Small intestine (tissue), 16 donors: ENCODE measurements at places on chromosomes 5 and 9. TPM values are rescaled to one million over a fixed set of nuclear protein-coding genes. Genes with fewer than 3 reads are reported as not detected.

- DNase-seq = no peak
Measured at GRCh38 chr5:149936700-149937091, 7.9 kb downstream of the PDE6A start.

DNA sequence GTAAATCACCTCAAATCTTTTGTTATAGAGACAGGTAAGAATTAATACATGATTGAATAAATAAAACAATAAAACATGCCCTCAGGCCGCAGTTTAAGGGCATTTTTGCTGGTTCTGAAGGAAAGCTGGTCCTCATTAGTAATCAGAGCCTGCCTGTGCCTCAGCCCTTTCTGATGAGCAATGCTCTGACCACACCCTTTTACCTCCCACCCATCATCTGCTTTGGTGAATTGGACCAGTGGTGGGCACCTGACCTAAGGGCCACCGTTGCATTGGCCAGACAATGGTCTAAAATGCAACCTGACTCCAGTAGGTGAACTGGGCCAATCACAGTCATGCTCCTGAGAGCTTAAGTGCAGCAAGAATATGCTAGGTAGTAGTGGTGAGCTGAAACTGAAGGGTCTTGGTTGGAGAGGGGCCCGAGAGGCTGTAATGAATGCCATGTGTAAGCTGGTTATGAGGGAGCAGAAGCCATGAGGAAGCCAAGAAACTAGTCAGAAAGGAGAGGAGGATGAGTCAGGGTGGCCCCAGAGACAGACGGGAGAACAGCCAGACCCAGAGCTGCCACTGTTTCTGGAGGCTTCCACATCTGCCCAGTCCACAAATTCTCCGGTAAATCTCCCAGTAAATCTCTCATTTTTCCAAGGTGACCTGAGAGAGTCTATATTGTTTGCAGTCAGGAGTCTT lies 45.5 kb upstream of the ZSWIM6 start:
- DNase-seq = no peak

DNA sequence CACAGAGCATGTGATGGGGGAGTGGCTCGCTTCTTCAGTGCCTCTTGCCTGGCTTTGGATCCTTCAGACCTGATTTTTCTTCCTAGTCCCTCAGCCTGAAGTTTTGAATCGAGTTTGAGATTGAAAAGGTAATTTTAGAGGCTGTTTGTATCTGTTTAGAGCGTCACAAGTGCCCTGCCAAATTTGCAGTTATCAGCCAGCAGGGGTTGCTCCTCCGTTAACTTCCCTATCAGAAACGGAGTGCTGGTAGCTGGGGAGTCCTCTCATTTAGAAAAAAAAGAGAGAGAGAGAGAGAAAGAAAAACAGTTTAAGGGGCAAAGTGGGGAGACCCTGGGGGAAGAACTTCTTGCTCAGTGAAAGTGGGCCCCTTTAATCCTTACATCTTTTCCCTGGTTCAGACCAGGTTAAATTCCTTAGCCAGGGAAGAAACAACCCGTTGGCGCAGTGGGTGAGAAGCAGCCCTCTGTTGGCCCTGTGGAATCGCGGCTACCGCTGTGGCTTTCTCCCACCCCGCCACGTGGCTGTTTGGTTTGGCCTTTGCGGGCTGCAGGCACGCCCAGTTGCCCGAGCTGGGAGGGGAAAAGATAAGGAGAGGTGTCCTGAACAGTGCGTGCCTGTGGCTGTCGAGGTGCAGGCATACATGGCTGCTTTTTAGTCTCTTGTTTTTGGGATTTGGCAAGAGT lies 576.7 kb upstream of the ACO1 start:
- no peak for DNase-seq

DNA sequence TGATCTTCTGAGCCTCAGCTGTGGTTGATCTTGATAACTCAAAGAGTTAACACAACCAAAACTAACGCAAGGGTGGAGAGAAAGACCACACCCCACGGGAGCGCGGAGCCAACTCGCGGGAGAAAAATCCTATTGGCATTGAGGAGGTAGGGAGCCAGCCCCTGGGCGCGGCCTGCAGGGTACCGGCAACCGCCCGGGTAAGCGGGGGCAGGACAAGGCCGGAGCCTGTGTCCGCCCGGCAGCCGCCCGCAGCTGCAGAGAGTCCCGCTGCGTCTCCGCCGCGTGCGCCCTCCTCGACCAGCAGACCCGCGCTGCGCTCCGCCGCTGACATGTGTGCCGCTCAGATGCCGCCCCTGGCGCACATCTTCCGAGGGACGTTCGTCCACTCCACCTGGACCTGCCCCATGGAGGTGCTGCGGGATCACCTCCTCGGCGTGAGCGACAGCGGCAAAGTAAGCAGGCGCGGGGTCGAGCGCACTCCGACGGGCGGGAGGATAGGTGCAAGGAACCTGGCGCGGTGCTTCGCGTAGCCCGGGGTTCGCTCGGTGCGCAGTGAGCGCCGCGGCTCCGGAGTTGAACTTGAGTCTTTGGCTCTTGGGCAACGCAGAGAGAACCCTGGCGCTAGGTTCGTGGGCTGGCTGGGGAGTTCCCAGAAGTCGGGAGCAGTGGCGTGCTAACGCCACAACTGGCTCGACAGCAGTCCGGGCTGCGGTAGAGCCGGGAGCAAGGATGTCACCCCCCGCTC lies at the start of gene GDA:
Gene GDA, plus strand, starts transcription at position 210 of the 745 bp plus-strand sequence. Its CDS starts 120 bp downstream, at position 330.
- DNase-seq = peak; percentile 87

DNA sequence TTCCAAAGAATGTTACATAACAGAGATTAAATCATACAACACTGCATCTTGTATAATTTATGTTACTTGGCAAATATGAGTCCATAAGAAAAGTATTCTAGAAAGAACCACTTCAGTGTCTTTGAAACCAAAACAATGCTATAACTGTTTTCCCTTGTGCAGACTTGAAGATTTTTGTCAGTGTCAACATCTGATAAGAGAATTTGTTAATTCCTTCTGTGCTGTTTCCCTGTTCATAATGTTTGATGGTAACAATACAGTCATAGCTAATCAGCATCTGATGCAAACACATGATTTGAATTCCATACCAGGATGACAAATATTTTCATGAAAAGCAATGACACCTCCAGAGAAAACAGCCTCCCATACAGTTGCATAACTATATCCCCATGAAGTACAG lies 306.8 kb downstream of the SEMA5A start:
- DNase-seq = no peak

- DNase-seq = no peak
Measured at GRCh38 chr5:74185599-74185998, 454.9 kb downstream of the ENC1 start.

- no peak for DNase-seq
Measured at GRCh38 chr9:93397661-93398373, 53.7 kb upstream of the FAM120A start.

GRCh38 chr9:70411930-70412831 lies 2.3 kb downstream of the KLF9 start:
- DNase-seq = peak; percentile 93

- DNase-seq = no peak
Measured at GRCh38 chr9:105359892-105360291, 87.9 kb upstream of the FSD1L start.

DNA sequence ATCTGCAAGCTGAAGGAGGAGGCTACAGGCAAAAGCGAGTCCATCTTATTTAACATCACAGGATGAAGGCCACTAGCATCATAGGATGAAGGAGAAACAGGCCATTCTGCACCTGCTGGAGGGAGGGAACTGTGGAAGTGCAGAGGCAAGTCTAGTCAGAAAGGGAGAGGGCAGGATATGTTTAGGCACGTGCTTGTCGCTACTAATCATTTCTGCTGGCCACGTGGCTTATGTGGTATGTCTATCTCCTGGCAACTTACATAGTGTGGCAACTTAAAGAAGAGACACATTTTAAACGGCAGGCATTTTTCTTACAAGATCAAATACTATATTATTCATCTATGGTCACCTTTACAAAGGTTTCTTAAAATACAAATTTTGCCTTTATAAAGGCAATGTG lies 74.0 kb downstream of the GNAQ start:
- no peak for DNase-seq

GRCh38 chr9:124843456-124844034 lies 9.7 kb upstream of the WDR38 start:
- no peak for DNase-seq

DNA sequence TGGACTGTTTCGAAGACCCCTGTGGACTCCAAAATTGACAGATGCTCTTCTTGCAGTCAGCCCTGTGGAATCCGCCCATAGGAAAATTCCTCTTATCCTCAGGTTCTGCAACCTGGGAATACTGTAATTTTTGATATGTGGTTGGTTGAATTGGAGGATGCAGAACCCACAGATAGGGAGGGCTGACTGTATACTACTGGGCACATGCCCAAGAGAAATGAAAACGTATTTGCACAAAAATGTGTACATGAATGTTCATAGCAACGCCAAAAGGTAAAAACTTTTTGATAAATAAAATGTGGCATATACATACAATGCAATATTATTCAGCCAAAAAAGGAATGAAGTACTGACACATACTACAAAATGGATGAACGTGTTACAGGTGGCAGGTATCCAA lies 1.9 kb upstream of the SNAPC3 start:
- no peak for DNase-seq

DNA sequence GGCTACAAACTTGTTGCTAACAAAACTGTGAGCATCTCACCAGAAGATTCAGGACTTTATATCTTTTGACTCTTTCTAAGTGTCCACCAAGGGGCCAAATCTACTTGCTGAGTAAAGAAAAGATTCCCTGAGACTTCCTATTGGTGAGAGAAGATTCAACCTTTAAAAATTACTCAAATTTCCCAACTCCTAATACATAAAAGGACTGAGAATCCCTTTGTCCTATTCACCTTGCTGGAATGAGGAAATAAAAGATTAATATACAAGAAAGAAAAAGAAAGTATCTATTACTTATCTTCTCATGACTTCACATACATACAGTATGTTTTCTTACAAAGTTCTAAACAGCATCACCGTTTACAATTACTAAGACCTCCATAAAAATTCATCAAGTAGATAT lies 47.9 kb upstream of the MYOT start:
- no peak for DNase-seq

DNA sequence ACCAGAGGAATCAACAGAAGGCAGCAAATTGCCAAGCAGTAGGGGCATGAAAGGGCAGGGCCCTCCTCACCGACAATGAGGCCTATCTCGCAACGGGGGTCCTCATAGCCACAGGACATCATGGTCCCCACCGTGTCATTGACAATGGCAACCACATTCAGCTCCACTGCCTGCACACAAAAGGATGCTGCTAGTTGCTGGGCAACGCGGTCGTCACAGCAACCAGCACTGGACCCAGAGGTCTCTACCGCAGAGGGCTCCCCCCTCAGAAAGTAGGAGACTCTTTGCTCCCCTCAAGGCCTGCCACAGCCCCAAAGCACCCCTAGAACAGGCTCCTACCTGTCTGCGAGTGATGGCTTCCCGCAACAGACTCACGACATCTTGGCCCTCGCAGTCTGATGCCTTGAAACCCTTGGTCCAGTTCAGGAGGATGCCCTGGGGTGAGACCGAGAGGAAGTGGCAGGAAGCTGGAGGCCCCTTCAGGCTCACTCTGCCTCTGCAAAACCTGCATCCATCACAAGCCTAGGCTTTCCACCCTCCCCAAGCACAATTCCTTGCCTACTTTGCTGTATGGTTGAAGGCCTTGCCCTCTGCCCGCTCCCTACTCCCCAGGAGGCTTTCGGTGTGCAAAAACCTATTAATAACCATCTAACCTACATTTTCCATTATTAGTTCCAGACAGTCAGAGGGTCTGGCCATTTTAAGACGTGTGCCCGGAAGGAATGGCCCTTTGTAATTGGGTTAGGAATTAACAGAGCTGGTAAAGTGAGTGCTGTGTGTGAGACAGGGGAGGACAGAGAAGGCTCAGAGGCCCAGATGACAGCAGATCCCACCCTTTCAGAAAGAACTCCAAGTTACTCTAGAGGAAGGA lies 15.2 kb downstream of the HK3 start:
- no peak for DNase-seq

DNA sequence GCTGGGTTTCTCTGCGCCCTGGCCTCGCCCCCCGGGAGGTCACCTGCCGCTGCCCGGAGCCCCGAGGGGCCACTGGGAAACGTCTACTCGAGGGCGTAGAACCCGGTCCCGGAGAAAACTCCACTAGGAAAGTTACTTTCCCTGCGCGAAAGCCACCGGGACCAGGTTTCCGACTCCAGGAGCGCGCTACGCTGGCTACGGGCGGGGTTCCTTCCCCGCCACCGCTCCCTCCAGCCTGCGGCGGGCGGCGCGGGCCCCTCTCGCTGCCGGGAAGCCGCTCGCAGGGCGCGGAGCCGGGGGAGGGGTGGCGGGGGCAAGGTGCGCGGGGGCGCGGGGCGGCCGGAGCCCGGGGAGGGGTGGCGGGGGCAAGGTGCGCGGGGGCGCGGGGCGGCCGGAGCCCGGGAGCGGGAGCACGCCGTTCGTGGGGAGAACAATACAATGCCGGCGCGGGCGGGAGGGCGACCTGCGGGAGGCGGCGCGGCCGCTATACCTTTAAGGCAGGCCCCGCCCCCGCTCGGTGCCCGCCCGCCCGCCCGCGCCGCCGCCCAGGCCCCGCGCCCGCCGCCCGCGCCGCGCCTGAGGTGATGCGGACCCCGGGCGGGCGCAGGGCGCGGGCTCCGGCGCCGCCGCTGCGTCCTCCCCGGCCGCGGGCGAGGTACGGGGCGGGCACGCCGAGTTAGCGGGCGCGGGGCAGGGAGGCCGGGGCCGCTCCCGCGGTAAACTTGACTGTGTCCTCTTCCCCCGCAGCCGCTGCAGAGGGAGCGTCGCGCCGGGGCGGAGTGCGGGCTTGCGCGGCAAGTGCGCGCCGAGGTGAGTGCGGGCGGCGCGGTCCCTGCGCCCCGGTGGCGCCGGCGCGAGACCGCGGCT lies 278.1 kb downstream of the AOPEP start:
- peak; percentile 80 for DNase-seq

- DNase-seq = no peak
Measured at GRCh38 chr5:72328172-72328571, 8.0 kb downstream of the PTCD2 start.

DNA sequence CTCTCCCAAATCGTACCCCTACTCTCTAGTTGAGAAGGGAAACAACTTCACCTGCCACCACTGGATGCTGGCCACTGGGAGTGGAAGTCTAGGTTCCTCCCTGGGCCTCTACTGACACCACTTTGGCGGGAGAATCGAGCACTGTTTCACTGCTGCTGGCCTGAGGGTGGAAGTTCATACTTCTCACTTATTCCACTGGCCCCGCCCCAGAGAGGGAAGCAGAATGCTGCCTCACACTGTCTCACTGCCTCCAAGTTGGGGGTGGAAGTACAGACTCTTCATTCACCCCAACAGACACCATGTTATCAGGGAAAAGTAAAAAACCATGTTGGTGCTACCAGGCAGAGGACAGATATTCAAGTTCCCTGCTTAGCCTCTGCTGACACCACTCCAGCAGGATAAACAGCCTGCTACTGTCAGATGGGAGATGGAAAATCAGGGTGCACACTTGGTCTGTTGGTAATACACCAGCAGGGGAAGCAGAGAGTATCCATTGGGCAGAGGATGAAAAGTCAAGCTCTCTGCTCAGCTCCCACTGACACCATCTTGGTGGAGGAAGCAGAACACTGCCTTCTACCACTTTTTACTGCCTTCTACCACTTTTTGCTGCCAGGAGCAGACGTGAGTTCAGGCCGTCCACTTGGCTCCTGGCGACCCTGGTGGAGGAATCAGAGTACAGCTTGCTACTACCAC lies 159.4 kb downstream of the SIL1 start:
- no peak for DNase-seq

ADRA1B gene
- not detected for polyA plus RNA-seq

CENPK gene
- polyA plus RNA-seq = 2.7 TPM

ZFP37 gene
- polyA plus RNA-seq = 2.2 TPM
